ENCODE measurements at places on chromosomes 4 and X. TPM values are rescaled to one million over a fixed set of nuclear protein-coding genes. Genes with fewer than 3 reads are reported as not detected.

The F9 gene
- not detected for total RNA-seq

The HS6ST2 gene
- 24.6 TPM for total RNA-seq

The DCAF8L2 gene
- total RNA-seq: not detected

DNA sequence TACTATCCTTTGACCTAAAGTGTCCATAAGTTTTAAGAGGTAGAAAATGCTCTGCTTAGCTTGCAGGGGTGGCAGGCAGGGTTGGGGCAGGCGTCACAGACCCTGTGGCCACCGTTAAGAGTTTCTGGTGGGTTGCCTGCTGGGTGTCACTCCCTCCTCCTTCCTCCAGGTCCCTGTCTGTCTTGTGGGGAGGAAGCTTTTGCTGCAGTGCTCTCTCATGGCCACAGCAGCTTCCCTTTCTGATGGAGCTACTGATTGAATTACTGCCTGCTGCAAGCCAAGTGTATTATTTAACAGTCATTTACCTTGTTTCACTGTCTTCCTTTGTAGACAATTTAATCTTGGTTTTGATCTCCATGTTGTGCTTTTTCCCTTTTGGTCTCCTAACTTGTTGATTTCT is 384.6 kb downstream of the IDS start:
- H3K4me1 ChIP-seq: no peaks in the 10 kb centered on the region
- H3K27me3 ChIP-seq: no peaks in the 10 kb centered on the region
- H3K27ac ChIP-seq: no peak overlapping the region
- no peak overlapping the region for H3K4me3 ChIP-seq
- no peaks in the 10 kb centered on the region for H3K36me3 ChIP-seq

- no peak overlapping the region for H3K27ac ChIP-seq
- no peaks in the 10 kb centered on the region for H3K27me3 ChIP-seq
- DNase-seq: no peak
- no peaks in the 10 kb centered on the region for H3K36me3 ChIP-seq
- H3K4me3 ChIP-seq: no peak overlapping the region
Observed at GRCh38 chrX:19462231-19462630, 53.1 kb downstream of the MAP3K15 start.

- H3K27ac ChIP-seq: no peak overlapping the region
- no peaks in the 10 kb centered on the region for H3K36me3 ChIP-seq
- H3K4me3 ChIP-seq: no peak overlapping the region
- no peaks in the 10 kb centered on the region for H3K27me3 ChIP-seq
Observed at GRCh38 chrX:154333837-154334271, 38.3 kb downstream of the TKTL1 start.

GRCh38 chr4:127642169-127642568 is 9.4 kb downstream of the INTU start:
- no peak for DNase-seq
- peaks cover 11% of the 10 kb centered on the region for H3K36me3 ChIP-seq
- H3K27me3 ChIP-seq: no peaks in the 10 kb centered on the region
- no peaks in the 10 kb centered on the region for H3K4me1 ChIP-seq

The ZNF185 gene
- 15.8 TPM for total RNA-seq

The SMS gene
- total RNA-seq: 164 TPM

DNA sequence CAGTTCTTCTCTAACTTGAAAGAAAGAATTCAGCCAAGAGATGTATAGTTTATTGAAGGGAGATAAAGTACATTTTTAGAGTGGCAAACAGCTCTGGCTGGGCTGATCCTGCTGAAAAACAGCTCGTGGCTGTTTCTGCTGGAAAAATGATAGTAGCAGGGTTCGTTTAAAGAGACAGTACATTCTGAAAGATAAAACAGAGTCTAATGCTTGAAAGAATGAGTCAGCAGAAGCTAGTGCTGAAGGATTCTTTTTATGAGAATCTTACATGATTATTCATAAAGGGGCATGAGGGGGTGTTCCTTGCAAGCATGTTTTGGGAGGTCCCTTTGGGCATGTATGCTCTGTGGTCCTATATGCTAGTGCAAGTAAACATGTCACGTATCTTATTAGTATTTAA is 790.0 kb downstream of the PCDH18 start:
- no peaks in the 10 kb centered on the region for H3K4me1 ChIP-seq
- no peak overlapping the region for H3K4me3 ChIP-seq
- H3K36me3 ChIP-seq: no peaks in the 10 kb centered on the region
- no peak overlapping the region for H3K27ac ChIP-seq
- no peaks in the 10 kb centered on the region for H3K27me3 ChIP-seq
- DNase-seq: no peak

The TMSB15A gene
- 17.0 TPM for total RNA-seq

The ADGRG4 gene
- not detected for total RNA-seq
